ENCODE measurements at places on chromosomes 7 and 10.

DNA sequence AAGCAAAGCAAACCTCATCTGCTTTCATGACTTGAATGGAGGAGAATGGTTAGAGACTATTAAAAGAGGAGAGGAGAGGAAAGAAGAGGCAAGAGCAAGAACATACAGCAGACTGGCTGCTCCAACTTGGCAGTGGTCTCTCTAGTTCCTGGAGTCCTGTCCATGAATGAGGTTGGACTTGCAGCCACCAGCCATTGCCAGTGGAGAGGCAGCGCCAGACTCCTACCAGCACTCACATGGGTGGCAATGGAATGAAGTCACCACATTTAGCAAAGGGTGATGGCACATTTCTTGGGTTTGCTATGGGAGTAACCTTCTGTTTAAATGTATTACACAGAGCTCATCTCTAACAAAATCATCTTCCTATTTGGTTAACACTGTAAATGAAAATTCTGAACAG, 257.8 kb upstream of the IMMP2L start:
- no peak for DNase-seq

- no peak for DNase-seq
Observed at GRCh38 chr7:35260246-35260645, 6.3 kb upstream of the TBX20 start.

GRCh38 chr10:10845185-10845584, 172.5 kb upstream of the CELF2 start:
- no peak for DNase-seq

DNA sequence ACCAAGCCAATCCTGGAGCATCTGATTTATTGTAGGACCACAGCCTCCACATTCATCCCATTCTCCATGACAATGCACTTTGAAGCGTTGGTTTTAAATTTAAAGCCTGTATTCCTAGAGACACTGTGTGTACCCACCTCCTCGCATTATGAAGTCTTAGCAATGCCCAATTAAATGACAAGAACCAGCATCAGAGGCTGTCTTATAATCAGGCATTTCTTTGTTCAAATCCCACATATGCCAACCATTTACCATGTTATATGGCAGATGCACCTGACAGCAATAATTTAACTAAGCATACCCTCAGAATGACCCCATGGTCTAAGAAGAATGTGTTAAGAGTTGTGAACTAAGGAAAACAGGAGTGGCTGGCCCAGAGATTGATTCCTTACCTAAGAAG, 188.2 kb downstream of the IPMK start:
- DNase-seq: no peak

DNA sequence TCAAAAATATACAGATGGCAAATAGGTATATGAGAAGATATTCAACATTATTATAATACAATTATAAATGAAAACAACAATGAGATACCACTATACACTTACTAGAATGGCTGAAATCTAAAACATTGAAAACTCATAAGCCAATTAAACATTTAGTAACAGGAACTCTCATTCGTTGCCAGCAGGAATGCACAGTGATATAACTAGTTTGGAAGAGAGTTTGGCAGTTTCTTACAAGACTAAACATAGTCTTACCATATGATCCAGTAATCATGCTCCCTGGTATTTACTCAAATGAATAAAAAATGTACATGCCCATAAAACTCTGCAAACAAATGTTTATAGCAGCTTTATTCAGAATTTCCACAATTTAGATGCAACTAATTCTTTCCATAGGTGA, 476.2 kb upstream of the COBL start:
- no peak for DNase-seq

DNA sequence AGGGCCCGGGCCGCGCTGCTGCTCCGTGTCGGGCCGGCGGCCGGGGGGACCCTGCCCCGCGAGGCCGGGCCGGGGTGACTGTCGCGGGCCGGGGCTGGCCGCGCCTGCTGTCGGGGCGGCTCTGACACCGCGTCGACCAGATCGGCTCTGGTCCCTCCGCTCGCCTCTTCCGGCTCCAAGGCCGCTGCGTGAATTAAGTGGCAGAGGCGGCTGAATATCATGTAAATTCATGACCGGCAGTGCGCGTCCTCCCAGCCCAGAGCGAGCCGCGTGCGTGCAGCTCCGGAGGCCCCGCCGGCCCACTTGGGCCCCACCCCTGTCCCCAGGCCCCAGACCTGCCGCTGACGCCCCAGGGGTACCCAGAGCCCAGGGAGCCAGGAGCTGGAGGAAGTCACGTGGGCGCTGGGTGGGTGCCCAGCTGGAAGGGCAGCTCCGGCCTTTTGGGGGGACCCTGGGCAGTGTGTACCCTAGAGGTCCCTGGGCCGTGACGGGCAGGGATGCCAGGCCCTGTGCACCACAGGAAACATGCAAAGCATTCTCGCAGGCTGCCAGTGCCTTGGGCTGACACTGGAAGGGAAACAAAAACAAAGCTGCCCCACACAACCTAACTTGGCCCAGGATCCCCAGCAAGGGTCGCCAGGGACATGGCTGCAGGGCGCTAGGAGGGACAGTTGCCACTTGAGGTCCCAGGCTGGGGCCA, 584.0 kb upstream of the MKI67 start:
- no peak for DNase-seq

GRCh38 chr7:69184339-69184738, 413.9 kb upstream of the AUTS2 start:
- DNase-seq: no peak

DNA sequence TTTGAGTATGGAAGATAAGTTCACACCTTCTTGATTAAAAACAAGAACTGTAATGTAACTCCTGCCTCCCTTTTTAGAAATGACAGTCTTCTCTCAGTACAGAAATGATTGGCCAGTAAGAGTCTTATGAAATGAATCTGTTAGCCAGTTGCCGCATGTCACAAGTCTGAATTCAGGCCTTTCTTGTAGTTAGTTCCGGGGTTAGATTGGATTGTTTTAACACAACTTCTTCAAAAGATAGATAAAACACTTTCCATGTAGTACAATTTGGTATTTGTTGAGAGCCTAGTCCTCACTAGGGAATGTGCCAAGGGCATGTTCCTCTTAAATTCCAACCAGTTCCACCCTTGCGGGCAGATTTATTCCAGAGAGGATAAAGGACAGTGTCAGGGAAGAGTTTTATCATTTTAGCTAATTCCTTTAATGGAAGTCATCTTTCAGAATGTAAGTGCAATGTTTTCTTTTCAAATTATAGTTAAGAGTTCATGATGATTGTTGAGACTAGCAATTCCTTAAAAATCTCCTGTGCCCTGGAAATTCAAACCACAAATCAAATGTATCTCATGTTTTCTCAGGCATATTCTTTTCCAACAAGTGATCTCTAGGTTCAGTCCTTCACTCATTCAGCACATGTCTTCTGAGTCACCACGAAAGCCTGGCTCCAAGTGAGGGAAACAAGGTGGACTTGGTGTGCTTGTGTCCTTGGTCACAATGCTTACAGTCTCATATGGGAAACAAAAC, 4.1 kb downstream of the FHIP2A start:
- DNase-seq: no peak

DNA sequence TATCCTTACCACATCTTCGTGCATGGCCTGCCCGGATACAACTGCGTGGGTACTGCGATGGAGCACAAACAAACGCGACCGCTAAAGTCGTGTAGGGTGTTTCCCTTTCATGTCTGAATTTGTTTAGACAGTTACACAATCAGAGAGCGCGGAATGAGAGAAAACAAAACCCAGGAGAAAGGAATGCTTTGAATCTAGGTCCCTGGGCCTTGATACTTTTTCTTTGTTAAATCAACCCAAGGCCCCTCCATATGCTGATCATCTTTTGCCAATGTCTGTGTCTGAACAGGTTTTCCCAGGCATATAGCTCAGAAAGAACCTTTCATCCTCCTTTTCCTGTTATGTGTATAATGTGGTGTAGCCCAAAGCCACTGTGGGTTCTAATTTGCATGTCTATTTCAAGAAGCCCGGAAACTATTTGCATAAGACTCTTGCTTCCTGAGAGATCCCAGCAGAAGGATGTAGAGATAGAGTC, 145.8 kb downstream of the FRMD4A start:
- no peak for DNase-seq

DNA sequence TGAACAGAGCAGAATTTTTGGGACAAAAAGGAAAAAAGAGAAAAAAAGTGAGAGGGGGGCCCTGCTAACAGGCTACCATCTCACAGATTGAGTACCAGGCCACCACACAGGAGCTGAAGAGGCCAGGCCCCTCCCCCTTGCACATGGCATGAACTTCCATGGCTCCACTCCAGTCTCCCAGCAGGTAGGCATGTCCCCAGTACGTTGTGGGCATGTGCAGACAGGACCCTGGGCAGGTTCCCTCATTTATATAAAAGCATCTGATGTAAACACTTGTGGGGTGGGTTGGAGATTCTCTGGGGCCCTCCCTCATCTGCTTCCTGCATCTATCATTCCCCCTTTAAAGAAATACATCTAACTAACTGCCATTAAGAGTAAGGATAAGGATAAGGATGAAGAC, 45.0 kb upstream of the AKR1C1 start:
- DNase-seq: no peak

GRCh38 chr7:50418526-50419290, 31.4 kb downstream of the FIGNL1 start:
- DNase-seq: no peak

- DNase-seq: no peak
Observed at GRCh38 chr10:113459626-113460280, 93.1 kb upstream of the HABP2 start.

GRCh38 chr7:148697256-148698006, 1.3 kb upstream of the CUL1 start:
- no peak for DNase-seq

DNA sequence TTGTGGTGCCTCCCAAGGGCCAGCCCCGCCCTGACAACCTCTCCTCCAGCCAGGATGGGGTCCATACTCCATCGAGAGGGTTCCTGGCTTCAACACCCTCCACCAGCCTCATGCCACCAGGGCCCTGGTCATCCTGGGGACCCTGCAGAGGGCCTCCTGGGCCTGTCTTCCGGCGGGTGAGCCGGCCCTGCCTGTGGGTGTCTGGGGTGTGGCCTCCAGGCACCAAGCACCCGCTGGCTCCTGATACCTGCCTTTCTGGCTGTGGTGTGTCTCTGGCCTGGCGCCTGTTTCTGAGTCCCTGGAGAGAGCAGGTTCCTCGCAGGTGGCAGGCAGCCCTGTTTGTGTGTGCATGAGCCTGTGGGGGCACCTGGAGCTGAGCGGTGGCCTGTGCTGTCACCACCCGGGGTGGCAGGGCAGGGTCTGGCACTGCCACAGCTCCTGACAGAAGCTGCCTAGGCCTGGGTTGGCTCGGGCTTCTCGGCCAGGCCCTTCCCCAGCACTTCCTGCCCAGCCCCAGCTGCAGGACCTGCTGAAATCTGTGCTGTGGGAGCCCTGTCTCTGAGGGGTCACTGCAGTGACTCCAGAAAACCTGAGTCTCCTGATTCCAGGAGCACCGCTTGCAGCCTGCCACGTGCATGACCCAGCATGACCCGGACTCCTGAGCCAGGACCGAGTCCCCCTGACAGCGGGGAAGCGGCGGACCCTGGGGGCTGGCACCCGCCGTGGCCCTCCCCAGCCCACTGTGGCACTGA, 18.4 kb downstream of the ADAM8 start:
- no peak for DNase-seq

DNA sequence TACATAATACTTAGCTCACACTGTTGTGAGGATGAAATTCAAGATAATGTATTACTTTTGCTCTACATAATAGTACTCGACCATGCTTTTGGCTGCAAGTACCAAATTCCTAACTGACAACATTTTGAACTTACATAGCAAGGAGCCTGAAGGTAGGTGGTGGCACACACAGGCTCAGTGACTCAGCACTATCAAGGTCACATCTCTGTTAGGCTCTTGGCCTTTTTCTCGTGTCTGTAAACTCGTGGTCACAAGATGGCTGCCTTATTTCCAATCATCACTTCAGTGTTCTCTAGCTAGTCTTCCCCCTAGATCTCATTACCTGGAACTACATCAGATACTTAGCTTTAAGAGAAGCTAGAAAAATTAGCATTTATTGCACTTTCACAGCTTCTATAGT, 61.4 kb upstream of the ABCB5 start:
- DNase-seq: no peak

GRCh38 chr7:132485600-132486273, 90.5 kb downstream of the PLXNA4 start:
- no peak for DNase-seq

DNA sequence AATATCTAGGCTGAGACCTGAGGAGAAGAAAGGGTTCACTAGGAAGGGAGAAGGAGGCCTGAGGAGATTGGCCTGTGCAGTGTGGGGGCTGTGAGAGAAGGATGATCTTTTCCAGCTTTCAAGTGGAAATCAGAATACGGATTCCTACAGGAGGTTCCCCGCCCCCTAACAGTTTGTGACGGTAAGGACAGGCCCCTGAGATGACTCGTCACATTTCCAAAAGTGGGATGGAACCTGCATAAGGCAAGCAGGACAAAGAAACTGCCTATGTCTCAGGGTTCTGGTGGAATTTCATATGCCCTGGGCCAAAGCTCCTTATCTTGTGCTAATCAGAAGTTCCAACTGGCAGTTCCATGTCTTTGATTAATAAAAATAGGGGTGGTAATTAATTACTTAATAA, 275.6 kb downstream of the SNX10 start:
- DNase-seq: no peak

- DNase-seq: no peak
Observed at GRCh38 chr7:20021831-20022230, 195.4 kb downstream of the MACC1 start.

DNA sequence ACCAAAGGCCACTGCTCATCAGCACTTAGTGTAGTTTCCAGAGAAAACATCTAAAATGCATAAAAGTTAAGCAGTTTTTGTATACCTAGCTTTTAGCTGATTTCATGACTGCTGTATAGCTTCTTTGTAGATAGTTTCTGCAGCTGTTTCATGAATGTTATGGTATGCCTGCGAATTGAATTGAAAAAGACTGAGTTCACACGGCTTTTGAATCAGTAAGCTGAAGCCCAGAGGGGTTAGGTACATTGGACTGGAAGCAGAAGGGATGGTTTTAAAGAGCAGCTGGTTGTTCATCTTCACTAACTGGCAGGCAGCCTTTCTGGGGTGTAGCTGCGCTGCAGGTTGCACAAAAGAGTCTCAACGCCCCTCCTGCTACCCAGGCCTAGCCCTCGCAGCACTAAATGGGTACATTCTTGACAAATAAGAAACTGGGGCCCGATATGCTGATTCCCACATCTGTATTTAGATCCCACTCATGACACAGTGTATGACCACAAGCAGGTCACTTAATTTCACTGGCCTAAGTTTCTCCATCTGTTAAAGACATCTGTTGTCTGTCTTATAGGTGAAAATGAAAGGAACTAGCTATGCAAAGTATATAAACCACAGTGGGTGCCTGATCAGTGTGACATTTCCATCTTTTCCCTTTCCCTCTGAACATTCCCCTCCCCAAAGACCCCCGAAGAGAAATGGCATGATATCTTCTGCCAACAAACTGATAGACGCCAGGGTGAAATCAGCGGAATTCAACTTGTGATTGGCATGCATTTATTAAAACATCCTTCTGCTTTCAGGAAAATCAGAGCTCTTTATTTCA, 85.9 kb upstream of the AGBL3 start:
- DNase-seq: no peak

Measured in cerebellum (tissue), 4 donors.